ENCODE measurements at places on chromosomes 5 and 9.

- no peak for DNase-seq
Measured at GRCh38 chr5:172569861-172570558, 71.1 kb upstream of the NEURL1B start.

- DNase-seq, result no peak
Measured at GRCh38 chr5:112737070-112737462, 619 bp upstream of the APC start.

GRCh38 chr5:95280401-95281095 lies 4.3 kb downstream of the MCTP1 start:
- DNase-seq, result no peak

GRCh38 chr9:36884721-36885120 lies 149.3 kb downstream of the PAX5 start:
- DNase-seq, result no peak

- no peak for DNase-seq
Measured at GRCh38 chr5:29949301-29949872, 1244.1 kb upstream of the CDH6 start.

GRCh38 chr5:53116597-53116996 lies 7.0 kb upstream of the MOCS2 start:
- no peak for DNase-seq

DNA sequence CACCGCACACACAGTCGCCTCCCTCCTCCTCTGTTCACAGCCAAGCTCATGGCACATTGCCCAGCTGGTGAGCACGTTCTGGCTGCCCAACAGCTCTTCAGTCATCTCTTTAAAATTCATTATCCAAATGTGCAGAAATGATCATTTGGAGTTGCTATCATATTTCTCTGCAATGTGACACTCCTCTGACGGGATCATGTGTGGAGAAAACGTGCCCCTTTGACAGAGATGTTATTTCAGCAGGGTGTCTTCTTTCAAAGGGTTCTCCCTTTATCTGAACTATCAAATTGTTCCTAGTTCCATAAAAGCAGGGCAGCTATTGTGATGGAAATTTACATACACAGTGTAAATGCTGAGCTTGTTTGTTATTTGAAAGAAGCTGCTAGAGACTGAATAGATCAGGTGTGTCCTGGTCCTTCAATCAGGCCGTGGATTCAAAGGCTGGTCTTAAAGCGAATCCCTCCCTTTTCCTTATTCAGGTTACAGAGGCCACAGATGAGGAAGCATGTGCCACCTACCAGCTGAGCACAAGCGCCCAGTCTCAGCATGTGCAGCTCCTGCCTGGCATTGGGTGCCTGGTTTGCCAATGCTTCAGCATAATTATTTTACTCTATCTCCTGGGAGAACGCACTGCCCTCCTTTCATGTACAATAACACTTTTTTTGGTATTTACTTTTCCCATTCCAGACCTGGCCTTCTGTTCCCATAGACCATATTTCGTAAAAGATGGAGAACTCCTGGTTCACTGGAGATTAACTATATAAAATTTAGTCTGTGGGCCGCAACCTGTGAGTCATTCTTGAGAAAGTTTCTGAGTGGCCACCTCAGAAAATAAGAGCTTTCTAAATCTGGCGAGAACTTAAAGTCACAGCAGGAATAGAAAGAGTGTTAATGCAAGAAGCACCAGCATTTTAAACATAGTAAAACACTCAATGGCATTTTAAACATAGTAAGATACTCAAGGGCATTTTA lies 433.7 kb downstream of the ENC1 start:
- no peak for DNase-seq

DNA sequence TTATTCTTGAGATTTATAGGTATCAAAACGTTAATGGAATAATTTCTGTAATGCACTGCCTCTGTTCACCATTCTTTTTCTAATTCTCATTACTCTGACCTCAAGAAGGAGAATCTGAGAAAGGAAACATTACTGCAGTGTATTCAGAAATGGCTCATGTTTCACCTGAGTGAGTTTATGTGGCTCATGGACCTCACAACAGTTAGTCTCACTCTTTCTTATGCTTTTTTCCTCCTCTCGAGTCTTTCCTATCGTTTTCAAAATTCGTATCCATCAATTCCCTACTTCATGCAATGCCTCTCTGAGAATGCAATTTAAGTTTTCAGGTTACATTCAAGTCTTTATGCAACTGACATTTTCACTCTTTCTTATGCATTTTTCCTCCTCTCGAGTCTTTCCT lies 9.6 kb downstream of the CDH10 start:
- no peak for DNase-seq

GRCh38 chr9:71108937-71109336 lies 12.5 kb downstream of the TRPM3 start:
- no peak for DNase-seq

DNA sequence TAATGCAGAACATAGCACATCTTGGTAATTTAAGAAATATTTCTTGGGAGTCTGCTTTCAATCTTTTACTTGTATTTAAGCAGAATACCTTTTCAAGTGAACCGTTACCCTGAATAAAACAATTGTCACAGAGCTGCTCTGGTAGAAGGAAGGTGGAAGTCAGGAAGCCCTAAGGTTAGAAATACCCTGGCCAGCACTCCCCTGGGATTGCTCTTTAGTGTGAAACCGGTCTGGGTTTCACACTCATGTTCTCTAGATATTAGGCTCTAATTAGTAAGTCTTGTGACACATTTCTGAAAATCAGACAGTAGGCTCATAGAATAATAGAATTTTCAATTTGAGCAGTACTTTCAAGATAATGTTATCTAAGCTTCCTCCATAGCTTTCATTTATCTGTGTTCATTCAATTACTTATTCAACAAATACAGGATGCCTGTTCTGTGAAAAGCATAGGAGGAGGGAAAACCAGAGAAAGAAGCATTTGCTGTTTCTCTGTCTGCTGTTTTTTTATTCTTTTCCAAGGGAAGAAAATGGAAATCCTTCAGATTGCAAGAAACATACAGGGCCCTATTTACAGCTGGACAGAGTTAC lies 825.5 kb downstream of the TLR4 start:
- DNase-seq, result no peak

- DNase-seq, result no peak
Measured at GRCh38 chr9:137313956-137314560, 12.0 kb upstream of the NRARP start.

DNA sequence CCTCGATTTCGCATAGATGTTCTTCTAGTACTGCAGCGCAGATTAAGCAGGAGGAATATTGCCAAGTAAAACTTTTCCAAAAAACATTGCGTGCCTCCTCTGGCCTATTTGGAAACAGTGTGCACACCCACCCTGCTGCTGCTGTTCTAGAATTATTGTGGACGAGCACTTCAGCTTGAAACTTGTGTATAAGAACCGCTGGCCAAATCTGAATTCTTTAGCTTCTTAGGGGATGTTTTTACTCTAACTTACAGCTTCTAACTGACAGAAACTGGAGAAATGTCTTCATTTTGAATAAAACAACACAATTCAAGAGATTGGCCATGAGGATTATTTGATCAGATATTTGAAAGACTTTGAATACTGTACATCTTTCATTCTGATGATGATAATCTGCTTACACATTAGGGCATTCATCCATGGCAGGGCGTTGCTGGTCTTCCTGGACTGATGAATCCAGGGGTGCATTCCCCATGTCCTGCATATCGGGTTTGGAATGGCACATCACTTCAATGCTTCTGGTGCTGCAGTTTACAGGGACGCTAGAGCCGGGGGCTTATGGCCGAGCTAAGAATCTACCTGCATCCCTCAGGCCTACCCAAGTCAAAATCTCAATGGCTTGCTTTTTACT lies 6.5 kb downstream of the ADAMTS16 start:
- no peak for DNase-seq

- no peak for DNase-seq
Measured at GRCh38 chr5:108148715-108149139, 233.2 kb downstream of the FBXL17 start.

GRCh38 chr5:144236499-144236898 lies 65.8 kb downstream of the KCTD16 start:
- no peak for DNase-seq

- no peak for DNase-seq
Measured at GRCh38 chr9:129387822-129388221, 209.8 kb upstream of the IER5L start.

GRCh38 chr5:40879163-40879942 lies 29.9 kb upstream of the C7 start:
- no peak for DNase-seq

GRCh38 chr5:146586752-146587151 lies 70.8 kb upstream of the GPR151 start:
- DNase-seq, result no peak

DNA sequence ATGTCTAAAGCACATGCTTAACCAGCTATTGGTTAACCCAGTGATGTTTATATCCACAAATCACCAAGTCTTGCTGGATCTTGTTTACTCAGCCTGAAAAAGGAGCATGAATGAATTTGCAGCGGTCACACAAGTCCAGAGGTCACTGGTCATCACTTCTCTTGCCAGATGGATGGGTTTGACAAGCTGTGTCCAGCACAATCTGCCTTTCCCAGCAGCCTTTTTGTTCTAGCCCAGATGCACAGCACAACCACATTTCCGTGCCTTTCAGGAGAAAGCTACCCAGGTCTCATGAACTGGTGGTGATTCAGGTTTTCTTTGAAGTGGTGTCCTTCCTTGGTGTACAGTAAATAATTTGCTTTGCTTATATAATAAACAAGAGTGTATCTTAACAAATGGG lies 32.1 kb downstream of the TMEM252 start:
- no peak for DNase-seq

- no peak for DNase-seq
Measured at GRCh38 chr5:179494774-179495526, 55.4 kb upstream of the RUFY1 start.

- no peak for DNase-seq
Measured at GRCh38 chr5:36418152-36418979, 116.7 kb upstream of the RANBP3L start.

DNA sequence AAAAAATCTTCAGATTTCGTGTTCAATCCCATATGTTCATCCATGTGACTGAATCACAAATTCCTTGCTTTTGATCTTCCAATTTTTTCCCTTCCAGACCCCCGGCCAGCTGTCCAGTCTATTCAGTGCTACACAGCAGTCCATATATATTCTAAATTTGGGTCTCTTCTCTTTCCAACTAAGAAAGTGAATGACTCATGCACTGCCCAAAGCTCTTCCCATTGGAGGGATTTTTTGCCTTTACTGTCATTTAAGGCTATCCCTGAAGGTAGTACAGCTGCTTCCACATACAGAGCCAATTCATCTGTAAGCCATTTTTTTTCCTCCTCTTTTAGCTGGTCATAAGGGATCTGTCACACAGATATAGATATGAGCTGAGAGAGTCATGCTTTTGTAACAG lies 478.3 kb downstream of the DMRT2 start:
- no peak for DNase-seq

GRCh38 chr5:141637123-141637766 lies 448 bp downstream of the RELL2 start:
- no peak for DNase-seq

DNA sequence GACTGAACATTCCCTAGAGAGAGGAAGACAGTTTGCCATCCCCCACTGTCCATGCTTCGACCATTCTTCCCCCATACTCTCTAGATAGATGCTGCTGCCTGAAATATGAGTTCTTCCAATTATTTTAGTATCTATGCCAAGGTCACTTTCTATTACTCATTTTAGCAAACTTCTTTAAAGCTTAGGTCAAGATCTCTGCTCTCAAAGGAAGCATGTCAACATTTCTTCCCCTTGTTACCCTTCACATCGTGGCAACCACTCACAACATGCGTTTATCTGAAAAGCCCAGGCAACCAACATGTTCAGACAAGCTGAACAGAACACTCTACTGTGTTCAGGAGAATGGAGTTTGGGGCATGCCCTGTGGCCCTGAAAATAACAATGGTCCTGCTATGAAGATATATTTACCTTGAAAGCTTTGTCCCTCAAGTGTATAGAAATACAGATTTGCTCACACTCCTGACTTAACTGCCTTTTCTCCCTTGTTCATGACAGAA lies 138.4 kb upstream of the KIF2A start:
- DNase-seq, result no peak

DNA sequence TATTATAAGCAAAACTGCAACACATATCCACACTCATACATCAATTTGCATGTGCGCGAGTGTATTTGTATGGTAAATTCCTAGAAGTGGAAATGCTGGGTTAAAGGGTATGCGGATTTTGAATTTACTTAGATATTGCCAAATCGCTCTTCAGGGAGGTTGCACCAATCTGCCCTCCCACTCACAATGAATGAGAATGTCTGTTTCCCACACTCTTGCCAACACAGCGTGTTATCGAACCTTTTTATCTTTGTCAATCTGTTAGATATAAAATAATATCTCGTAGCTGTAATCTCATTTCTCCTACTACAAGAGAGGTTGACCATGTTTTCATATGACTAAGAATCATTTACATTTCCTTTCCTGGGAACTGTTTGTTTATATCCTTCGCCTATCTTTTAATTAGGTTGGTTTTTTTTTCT lies 35.7 kb downstream of the LHX2 start:
- no peak for DNase-seq

DNA sequence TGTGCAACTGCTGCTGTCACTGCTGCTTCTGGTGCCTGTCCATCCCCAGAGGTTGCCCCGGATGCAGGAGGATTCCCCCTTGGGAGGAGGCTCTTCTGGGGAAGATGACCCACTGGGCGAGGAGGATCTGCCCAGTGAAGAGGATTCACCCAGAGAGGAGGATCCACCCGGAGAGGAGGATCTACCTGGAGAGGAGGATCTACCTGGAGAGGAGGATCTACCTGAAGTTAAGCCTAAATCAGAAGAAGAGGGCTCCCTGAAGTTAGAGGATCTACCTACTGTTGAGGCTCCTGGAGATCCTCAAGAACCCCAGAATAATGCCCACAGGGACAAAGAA lies 265 bp downstream of the CA9 start:
- no peak for DNase-seq

GRCh38 chr5:113390224-113390623 lies 44.6 kb downstream of the TSSK1B start:
- no peak for DNase-seq

GRCh38 chr5:88761269-88761850 lies 121.6 kb downstream of the MEF2C start:
- DNase-seq, result no peak
